ENCODE measurements at places on chromosomes 5 and 9.

DNA sequence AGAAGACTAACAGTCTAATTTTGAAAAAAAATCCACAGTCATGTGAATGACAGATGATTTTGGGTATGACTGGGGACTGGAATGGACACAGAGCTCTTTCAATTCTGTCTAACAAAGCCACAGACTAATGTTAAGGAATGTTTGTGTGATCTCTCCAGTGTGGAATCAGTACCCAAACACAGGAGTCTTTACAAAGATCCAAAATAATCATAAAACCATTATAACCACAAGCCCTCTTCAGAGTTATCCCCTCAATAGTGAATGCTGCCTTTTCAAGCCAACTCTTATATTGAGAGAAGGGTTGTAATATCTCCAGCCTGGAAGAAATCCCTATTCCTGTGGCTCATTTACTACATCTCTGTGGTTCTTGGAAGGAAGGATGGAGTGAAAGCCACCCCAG, 552.0 kb upstream of the CLINT1 start:
- DNase-seq = no peak

- DNase-seq = no peak
These were observed 173.8 kb upstream of the MVB12B start for GRCh38 chr9:126152622-126153362.

- DNase-seq = no peak
These were observed 339.4 kb downstream of the CHSY3 start for GRCh38 chr5:130243641-130244040.

DNA sequence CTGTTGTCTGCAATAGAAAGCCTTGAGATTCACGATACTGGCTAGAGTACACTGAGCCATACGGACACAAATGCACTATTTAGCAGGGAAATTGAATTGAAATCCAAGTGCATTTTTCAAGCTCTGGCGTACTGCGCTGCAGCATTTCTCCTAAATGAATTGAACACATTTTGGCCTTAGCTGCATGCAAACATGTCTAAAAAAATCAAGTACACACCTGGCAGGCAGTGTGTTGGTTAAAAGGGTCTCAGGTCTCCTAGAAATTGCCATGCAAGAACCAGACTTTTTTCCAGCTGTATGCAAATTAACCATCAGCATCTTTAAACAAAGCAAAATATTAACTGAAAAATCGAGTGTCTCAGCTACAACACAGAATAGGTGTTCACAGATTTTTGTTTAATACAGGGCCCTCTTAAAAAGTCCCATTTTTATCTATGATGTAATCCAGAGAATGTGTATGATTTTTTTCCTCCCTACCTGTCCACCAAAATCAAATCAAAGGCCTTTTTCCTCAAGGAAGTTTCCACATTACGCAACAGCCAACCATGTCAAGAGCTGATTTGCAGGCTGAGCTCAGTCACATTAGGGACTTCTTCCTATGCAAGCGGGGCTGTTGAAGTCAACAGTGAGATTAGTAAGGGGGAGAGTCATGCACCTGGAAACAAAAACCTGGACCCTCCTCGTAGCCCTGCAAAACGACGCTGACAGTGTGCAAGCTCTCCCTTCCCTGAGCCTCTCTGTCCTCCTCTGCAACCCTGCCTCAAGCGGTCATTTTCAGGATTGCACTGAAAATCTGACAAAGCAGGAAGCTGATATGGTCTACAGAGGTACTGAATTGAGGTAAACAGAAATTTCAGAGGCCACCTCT, 14.1 kb upstream of the SFXN1 start:
- peak; percentile 77 for DNase-seq

GRCh38 chr9:133127340-133127981, 6.4 kb upstream of the RALGDS start:
- DNase-seq = peak; percentile 45

DNA sequence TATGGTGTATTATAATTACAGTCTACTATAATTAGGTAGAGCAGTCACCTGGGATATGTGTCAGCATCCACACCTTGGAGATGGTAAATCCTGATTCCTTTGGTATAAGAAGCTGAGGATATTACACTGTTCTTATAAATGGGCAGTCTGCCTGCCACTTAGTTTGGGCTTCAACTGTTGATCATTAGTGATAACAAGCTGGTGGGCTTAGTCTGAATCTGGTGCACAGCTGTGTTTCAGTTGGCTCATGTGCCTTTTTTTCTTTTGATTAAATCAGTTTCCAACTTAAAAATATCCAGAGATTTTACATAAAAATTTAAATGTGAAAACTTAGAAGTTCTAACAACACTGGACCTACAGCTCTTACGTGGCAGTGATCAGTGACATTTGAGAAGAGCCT, 21.2 kb downstream of the LVRN start:
- DNase-seq = no peak

DNA sequence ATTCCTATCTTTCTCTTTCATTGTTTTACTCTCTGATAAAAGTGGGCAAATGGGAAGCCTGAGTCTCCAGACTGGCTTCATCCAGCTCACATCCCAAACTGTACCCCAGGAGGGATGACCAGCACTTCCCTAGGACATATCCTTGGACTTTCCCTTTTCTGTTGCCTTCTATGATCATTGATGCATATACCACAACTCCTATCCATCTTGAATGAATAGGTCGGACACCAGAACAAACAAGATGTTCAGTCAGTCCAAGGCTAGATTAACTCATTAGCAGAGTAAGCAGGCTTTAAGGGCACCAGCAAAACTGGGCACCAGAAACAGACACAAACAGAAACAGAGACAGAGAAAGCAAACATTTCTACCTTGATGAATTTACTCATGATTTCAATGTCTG, 159.1 kb upstream of the RGMB start:
- no peak for DNase-seq

DNA sequence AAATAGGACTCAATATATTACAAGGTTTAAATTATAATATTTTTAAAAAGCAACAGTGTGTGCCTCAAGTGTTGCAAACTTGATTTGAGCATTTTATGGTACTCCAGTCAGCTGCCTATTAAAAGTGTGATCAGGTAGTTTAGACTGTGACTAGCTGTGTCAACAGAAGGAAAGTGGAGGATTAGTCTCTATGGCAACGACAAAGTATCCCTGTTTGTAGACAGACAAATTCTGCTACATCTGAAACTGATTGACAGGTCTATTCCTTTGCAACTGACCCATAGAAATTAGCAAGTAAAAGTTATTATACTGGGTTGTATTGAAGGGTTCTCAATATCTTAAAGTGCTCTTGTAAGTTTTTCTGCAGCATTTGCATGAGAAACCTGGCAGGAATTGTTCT, 249.8 kb upstream of the ARRDC3 start:
- no peak for DNase-seq

DNA sequence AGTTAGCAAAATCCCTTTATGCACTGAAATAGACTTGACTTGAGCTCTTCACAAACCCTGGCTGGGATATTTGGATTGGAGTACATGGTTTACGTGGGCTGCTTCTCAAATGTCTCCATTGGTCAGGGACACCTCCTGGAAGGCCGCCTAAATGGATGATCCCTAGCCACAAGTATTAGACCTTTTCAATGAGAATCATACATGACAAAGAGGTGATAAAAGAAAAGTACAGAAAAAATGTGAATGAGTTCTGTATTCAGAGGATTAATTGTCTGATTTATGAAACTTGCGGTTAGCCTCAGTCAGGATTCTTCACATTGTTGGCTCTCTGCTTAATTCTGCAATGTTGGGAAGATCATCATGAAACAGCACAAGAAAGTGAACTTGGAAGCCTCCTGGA, 752.8 kb upstream of the ADAMTS16 start:
- no peak for DNase-seq

GRCh38 chr9:2180704-2181103, 165.6 kb downstream of the SMARCA2 start:
- no peak for DNase-seq

DNA sequence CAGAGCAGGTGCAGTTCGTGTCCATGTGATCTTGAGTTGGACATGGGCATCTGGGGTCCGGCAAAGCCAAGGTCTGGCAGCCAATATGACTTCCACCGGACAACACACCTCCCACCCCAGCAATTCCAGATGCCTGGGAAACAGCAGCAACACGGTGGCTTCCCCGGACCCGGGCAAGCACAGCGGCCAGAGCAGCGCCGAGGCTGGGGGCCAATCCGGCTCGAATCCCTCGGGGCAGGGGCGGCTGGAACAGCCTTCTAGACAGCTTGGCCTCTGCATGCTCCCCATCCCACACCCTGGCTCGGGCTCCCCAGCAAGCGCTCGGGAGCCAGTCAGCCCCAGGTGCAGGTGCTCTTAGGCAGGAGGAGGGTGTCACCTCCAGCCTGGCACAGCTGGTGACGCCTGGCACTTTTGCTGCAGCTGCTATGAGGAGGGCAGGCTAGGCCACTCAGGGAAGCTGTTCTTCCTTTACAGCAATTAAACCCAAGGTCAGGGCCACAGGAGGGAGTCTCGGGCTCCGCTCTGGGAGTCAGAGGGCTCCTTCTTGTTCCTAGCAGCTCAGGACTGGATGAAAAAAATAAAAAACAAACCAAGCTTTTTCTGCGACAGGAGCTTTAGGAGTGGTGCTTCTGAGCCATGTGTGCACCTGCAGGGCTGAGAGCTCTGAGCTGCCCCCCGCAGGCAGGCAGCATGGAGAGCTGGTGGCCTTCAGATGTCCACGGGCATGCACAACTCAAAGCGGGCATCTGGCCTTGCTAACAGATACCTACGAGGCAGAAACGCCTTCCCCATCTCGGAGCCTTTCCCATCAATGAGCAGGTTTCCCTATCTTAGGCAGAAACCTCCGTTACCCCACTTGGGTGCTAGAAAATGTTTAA, 28.2 kb downstream of the DBH start:
- DNase-seq = no peak

DNA sequence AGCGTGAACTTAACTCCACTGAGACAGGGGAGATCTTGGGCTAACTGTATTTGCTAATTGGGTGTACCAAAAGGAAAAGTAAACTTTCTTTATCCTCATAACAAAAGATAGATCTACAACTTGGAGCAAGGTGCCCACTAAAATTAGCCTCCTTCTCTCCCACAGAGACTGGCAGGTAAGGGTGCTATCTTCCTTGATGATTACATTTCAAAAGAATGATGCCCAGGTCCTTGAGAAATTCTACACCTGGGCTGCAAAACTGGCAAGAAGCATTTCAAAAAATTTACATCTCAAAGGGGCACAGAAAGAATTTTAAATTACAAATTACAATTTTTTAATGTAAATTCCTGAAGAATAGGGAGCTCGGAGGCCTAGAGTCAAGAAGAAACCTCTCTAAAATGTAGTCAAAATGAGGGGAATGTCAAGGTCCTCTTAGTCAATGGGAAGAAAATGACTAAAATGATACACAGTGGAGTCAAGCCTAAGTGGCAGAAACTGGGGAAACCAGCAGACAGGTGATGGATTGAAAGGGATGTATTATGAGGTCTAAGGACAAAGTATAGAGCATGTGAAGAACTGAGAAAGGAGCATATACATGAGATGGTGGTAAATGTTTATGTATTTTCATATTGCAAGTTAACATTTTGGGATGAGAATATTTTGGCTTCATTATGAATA, 348.3 kb upstream of the TUSC1 start:
- no peak for DNase-seq

GRCh38 chr9:121699571-121700164, 48.2 kb downstream of the DAB2IP start:
- no peak for DNase-seq

DNA sequence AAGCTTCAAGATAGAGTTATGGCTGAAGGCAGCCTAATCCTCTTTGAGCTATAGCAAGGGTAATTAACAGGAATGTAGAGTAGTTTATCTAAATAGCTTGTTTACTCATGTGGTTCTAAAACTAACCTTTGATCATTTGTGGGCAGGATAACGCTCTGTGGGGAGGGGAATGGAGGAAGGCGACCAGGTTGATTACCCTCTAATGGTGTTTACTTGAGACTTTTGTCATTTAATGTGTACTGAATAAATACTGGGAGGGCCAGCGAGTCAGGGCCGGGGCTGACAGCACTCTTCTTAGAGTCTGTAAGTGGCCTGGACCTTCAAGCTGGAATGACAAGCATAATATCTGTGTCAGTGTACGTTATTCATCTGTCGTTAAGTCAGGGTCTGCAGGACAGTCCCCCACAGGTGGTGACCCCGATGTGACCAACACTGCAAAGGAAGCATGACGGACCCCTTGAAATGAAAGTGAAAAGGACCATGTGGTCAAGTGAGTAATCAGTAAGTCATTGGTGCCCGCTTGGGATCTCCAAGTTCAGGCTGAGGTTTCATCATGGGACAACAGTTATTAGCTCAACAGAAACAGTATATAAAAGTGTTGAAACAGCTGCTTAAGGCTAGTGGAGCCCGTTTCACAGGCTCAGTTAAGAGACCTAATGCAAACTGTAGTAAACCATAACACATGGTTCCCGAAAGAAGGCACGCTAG, 162.6 kb downstream of the CPLANE1 start:
- no peak for DNase-seq
